ENCODE measurements at places on chromosomes 1 and 21.

GRCh38 chr1:67429528-67430357, 459 bp downstream of the SERBP1 start:
- peak; percentile 4 for DNase-seq

DNA sequence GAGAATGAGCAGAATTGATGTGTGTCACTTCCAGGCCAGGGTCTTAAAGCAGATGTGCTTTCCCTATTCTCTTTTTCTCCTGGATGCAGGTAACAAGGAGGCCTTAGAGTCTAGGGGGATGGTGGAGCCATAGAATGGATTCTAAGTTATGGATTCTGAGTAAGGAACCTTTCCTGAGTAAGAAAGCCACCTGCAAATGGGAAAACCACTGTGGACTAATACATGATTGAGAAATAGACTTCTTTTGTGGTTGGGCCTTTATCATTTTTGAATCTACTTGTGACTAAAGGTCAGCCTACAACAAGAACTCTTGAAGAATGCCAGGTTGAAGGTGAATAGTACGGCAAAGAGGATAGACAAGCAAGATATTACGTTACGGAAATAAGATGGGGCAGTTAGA, 116.1 kb downstream of the CDC7 start:
- no peak for DNase-seq

GRCh38 chr1:65141394-65141793, 6.6 kb upstream of the AK4 start:
- DNase-seq = no peak

GRCh38 chr21:33265664-33266049, 510 bp upstream of the IL10RB start:
- no peak for DNase-seq

- DNase-seq = no peak
Measured at GRCh38 chr1:21496886-21497285, 12.3 kb upstream of the ALPL start.

DNA sequence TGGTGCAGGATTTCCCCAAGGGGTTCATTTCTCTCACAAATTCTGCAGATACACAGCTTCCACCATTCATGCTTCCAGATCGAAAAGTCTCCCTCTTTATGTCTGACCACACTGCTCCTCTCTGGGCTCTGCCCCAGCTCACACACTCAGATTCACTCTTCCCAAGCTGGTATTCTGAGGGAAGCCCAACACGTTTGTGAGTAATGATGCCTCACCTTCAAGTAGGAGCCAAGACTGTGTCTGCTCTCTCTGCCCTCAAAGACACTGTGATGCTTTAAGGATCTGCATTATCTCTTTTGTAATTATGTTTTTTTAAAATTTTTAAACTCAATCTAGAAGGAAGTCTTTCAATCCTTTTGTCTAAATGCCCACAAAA, 19.8 kb downstream of the PRAMEF11 start:
- no peak for DNase-seq

- DNase-seq = no peak
Measured at GRCh38 chr1:3573500-3573899, 37.8 kb downstream of the MEGF6 start.

- no peak for DNase-seq
Measured at GRCh38 chr1:228999446-229000170, 264.3 kb downstream of the RHOU start.

GRCh38 chr1:73106931-73107330, 824.6 kb upstream of the NEGR1 start:
- no peak for DNase-seq

- DNase-seq = no peak
Measured at GRCh38 chr1:220281159-220281574, 8.9 kb upstream of the RAB3GAP2 start.

- no peak for DNase-seq
Measured at GRCh38 chr21:37145635-37146111, 72.6 kb downstream of the TTC3 start.

GRCh38 chr1:212212906-212213305, 72.3 kb upstream of the PPP2R5A start:
- DNase-seq = no peak

DNA sequence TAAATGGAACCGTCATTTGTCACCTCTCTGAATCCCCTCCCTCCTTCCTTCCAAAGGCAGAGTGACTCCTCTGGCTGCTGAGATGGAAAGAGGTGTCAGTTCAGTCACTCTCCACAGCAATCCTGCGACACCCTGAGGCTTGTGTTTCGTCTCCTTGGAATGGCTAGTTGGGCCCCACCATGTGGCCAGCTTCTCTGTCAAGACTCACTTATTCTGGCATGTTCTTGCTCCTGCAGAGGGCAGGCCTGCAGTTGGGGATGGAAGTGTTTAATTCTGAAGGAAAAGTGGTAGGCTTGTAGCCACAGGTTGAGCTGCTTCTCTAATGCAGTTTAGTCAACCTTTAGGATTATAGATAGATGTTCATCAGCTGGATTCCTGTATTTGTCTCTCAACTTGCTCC, 149.6 kb downstream of the LMO4 start:
- no peak for DNase-seq

DNA sequence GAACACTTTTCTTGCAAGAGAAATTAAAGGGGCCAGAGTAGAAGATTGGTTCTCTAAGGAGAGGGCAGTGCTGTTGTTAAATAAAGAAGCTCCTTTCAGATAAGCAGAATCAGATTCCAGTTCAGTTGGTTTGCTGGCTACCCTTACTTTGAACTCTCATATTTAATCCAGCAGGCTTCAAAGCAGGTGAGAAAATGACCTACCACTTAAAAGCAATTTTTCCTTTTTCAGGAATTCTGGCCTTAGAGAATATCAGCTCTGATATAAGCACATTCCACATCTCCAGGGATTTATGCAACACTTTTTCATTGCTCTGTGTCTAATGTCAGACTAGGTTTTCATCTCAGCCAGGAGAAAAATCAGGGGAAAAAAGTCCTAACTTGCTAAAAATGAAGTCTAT, 28.7 kb downstream of the WNT2B start:
- no peak for DNase-seq

- DNase-seq = no peak
Measured at GRCh38 chr1:119715542-119715941, 3.8 kb downstream of the PHGDH start.

DNA sequence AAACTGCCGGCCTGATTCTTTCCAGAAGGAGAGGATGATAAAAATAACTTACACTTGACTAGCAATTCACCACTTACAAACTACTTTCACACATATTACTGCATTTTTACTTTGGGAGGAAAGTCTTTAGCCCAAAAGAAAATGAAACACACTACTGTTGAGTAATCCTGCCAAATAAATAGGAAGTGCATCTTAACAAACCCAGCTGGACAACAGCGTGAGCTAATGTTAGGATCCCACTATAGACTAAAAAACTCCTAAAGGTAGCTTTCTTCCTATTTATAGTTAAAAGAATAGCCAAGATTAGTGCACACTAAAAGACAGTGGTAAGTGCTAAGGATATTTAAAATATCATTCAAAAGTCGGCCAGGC, 83.8 kb downstream of the HSF2BP start:
- no peak for DNase-seq

DNA sequence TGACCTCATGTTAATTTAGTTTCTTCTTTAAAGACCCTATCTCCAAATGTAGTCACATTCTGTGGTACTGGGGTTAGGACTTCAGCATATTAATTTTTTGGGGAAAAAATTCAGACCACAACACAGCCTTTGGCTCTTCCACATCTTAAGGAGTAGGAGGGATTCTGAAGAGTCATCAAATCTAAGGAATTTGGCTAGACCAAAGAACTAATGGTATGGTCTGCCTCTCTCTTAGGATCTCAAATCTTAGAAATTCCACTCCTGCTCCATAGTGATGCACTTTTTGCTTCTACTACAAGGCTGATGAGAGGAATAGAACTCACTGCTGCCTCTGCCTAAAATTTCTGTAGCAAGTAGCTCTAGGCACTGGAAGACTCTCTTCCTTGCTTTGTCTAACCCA, 80.5 kb downstream of the NGF start:
- DNase-seq = no peak

DNA sequence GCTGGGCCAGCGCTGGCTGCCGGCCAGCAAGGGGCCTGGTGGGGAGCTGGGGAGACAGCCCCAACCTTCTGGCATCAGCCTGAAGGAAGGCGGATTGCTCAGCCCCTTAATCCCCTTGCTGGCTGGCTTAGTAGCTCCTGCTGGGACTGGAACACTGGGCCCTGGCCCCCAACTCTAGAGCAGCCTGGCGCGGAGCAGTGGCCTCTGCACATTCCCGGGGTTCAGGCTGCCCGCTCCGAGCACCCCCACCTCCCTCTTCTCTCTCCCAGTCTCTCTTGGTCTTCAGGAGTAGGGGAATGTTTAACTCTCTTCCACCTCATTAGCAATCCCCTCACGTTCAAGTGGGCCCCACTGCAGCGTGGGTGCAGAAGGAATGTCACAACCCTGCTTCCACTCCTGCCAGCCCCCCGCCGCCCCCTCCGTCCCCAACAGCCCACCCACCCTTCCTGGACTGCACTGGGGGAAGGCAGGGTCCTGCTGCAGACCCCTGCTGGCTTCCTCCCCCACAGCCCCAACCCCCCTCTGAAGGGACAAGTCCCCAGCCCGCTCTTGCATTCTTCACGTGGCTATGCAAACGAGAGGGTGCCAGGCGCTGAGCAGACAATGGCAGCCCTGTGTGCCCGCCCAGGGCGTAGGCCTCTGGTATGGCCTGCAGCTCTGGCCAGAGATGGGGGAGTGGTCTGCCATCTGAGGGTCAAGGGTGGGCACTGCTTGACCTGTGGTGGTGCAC, 980 bp upstream of the CLDN19 start:
- no peak for DNase-seq

GRCh38 chr1:2157856-2158255, 36.7 kb downstream of the FAAP20 start:
- DNase-seq = no peak

All from stimulated activated CD8-positive, alpha-beta memory T cell treated with anti-CD3 and anti-CD28 coated beads, Interleukin-12 subunit alpha, Interleukin-12 subunit beta, amount 100 ng/mL, for 1 hour (primary cell).